ENCODE measurements at places on chromosomes 1 and 21.

- DNase-seq = no peak
Observed at GRCh38 chr1:174989536-174990220, 10.1 kb upstream of the CACYBP start.

GRCh38 chr1:45470306-45470798 lies 20.6 kb downstream of the TESK2 start:
- no peak for DNase-seq

GRCh38 chr1:200206340-200206739 lies 178.8 kb downstream of the NR5A2 start:
- DNase-seq = no peak

GRCh38 chr1:183124259-183124658 lies 61.8 kb upstream of the LAMC2 start:
- DNase-seq = no peak

DNA sequence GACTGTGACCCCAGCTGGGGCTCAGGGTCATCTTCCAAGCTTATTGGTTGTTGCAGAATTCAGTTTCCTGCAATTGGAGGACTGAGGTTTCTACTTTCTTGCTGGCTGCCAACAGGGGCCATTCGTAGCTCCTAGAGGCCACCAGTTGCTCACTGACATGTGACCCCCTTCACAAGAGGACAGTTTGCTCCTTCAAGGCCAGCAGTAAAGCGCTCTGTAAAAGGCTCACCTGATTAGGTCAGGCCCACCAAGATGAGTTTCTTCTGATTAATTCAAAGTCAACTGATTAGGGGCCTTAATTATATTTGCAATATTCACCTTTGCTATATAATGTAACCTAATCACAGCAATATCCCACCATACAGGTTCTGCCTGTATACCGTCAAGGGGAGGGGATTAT lies 68.9 kb downstream of the SLC9A1 start:
- DNase-seq = no peak

- DNase-seq = no peak
Observed at GRCh38 chr21:27572696-27573095, 605.8 kb upstream of the ADAMTS5 start.

DNA sequence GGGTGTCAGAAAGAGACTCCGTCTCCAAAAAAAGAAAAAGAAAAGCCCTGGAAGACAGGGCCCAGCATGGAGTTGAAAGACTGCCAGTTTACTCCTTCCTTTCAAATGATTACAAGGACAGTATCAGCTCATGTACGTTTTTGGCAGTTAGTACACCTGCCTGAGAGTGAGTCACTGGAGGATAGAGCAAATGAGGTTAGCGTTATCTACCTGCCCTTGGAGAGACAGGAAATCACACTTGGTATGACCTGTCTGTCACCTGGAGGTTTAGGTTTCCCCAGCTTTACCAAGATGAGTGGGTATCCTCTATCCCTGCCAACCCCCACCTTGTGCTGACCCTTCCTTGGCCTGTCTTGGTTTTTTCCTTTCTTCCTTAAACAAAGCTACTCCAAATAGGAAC lies 96.8 kb upstream of the BMP8A start:
- DNase-seq = peak; percentile 10

DNA sequence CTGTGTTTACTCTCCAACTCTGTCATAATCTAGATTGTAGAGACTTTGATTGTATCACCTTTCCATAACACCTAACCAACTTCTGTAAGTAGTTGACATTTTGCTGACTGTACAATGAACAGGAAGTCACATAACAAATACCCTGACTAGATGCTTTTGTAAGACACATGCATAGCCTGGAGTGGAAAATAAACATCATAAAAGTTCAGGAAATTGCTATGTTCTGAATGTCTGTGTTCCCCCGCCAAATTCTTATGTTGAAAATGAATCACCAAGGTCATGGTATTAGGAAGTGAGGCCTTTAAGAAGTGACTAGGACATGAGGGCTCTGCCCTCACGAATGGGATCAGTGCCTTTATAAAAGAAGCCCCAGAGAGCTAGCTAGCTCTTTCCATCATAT lies 40.4 kb upstream of the ZSWIM5 start:
- DNase-seq = no peak

GRCh38 chr1:173413271-173413707 lies 63.8 kb upstream of the PRDX6 start:
- no peak for DNase-seq
